NCI-H1436 treated with DMSO at 0.1 percent for 48 hours (cell line): ENCODE measurements at places on chromosomes 1 and 21.

DNA sequence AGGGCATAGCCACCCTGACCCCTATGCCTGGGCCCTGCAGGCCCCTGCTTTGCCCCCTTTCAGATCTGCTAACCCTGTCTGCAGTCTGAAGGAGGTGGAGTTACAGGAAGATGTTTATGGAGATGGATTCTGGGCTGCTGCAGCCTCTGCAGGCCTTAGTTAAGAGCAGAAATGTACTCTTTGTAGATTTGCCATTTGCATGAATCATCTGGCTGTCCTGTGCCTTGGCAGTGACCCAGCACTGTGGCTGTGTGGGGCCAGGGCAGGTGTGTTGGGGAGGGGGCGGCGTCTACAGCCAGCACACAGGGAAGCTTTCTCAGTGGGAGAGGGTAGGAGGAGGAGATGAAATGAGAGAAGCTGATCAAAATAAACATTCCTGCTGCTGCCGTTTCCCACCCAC, 867.3 kb downstream of the PLA2G4A start:
- no peak for DNase-seq

- no peak for DNase-seq
Measured at GRCh38 chr1:54928327-54928726, 41.3 kb upstream of the DHCR24 start.

GRCh38 chr21:42080788-42081083, 9.6 kb downstream of the UMODL1 start:
- DNase-seq: no peak

GRCh38 chr1:98426092-98426491, 235.4 kb upstream of the SNX7 start:
- DNase-seq: no peak

DNA sequence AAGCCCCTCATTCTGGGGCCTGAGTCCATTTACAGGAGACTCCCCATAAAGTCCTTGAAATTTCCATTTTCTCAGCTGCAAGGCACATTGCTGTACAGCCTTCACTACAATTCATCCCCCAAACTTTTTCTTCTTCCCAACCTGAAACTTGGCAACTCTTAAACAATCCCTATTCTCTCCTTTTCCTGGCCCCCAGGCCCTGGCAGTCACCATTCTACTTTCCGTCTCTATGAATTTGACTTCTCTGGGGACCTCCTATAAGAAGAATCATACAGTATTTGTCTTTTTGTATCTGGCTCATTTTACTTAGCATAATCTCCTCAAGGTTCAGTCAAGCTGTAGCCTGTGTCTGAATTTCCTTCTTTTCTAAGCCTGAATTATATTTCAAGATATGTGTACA, 332.9 kb downstream of the PCP4 start:
- no peak for DNase-seq

- no peak for DNase-seq
Measured at GRCh38 chr1:236552901-236553300, 29.1 kb downstream of the LGALS8 start.

DNA sequence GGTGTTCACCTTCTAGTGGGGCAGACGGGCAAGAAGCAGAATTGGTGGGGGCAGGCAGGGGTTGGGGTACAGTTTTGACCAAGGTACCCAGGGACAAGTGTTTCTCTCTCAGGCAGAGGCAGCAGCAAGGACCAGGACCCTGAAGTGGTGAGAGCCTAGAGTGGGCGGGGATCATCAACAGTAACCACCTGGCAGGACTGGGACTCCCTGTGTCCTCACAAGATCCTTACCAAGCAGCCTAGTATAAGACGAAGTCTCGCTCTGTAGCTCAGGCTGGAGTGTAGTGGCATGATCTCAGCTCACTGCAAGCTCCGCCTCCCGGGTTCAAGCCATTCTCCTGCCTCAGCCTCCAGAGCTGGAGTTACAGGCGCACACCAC, 3.2 kb upstream of the NADK start:
- DNase-seq: no peak

DNA sequence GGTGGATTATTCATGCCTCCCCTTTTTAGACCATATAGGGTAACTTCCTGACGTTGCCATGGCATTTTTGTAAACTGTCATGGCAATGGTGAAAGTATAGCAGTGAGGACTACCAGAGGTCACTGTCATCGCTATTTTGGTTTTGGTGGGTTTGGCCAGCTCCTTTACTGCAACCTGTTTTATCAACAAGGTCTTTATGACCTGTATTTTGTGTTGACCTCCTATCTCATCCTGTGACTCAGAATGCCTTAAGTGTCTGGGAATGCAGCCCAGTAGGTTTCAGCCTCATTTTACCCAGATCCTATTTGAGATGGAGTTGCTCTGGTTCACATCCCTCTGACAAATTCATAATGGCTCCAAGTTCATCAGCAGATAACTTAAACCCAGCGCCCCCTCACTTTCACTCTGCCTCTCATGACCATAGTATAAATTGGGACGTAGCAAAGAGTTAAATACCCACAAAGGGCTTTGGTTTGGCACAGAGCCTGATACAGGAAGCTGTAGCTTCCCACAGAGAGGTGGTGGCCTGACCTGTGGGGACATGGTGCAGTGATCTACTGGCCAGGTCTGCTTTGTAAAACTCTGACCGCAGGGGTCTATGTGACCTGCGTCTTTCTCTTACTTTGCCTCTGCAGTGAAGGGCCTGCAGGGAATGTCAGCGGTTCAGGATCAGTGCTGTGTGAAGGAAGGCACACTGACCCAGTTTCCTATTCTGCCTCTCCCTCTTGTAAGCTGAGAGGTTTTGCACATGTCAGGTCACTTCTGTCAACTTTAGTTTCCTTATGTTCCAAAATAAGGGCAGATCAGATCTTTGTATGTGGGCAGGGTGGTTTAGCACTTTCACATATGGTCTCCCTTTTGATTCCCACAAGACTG, 78.1 kb upstream of the ZNF644 start:
- DNase-seq: no peak

- DNase-seq: no peak
Measured at GRCh38 chr21:38797470-38797869, 8.3 kb upstream of the ETS2 start.

GRCh38 chr1:20350421-20350820, 59.7 kb downstream of the VWA5B1 start:
- DNase-seq: no peak

DNA sequence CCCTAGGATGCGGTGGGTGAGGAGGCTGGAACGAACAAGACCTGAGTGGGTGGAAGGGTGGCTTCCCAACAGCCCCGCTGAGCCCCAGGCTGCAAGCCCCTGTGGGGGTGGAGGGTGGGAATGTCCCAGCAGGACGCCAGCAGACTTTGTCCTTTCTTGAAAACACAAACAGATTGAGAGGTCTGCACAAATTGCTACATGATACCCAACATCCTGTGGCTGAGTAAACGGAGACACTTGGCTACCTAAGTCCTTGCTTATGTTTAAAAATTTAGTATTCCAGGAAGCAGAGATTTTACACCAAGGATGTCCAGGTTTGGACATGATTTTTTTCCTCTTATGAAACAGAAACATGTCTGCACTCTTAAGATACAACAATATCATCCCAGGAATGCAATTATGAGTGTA, 11.8 kb upstream of the F3 start:
- DNase-seq: no peak

DNA sequence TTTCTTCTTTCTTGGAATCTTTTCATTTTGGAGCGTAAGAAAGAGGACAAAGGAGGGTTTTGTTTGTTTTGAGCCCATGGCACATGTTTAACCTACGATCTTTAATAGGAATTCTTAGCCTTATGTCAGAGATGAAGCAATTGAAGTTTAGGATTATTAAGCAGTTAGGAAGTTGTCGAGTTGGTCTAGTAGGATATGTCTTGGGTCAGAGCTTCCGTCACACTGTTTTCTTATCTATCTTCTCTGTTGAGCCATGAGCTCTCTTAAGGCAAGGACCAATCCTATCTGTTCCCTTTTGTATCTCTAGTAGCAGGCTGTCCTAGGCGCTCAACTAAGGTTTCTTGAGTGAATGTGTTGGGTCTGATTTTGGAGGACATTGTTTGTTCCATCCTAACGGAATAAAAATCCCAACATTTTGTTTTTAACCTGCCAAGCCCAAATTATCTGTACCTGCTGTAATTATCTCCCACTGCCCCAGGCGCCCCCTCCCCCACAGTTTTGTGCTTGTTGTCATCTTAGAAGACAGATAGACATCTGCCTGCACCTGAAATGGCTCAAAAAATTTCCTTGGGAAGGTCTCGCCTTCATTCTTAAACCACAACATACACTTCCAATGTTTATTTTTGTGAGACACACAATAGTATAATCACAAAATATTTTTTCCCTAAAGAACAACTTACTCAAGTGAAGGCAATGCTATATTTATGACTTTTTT, 95.3 kb upstream of the GADD45A start:
- no peak for DNase-seq

- DNase-seq: no peak
Measured at GRCh38 chr1:215551806-215552205, 15.3 kb upstream of the KCTD3 start.

- no peak for DNase-seq
Measured at GRCh38 chr21:42227909-42228708, 9.2 kb downstream of the ABCG1 start.

DNA sequence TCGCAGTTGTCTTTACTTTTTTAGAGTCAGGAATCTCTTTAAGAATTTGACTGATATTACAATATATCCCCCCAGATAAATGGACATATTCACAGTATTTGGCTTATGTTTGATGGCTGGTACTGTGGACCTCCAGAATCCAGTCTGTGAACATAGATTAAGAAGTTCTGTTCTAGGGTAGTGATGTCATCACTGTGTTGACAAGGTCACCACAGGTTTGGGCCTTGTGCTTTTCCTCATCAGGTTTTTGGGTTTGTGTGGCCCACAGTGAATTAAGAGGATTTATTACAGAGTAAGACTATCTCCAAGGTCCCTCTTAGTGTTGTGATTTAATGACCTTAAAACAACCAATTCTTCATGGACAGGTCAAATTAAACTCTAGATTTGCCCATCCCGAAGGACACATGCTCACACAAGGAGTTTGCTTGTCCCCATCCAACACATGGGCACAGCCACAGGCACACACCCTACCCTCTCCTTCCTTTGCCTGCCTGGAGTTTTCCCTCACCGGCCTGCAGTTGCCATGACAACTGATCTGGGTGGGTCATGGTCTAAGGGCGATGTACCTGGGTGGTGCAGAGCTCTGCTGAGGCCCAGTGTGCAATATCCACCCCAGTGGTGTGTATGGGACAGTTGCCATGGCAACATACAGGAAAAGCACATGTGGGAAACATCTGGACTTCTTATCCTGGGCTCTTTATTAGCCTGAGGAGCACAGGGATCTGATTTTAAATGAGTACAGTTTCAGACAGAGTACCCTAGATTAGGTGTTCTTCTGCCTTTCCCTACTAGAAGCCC, 98.6 kb downstream of the NAV1 start:
- no peak for DNase-seq

GRCh38 chr21:37871121-37871862, 45.0 kb downstream of the KCNJ6 start:
- no peak for DNase-seq

DNA sequence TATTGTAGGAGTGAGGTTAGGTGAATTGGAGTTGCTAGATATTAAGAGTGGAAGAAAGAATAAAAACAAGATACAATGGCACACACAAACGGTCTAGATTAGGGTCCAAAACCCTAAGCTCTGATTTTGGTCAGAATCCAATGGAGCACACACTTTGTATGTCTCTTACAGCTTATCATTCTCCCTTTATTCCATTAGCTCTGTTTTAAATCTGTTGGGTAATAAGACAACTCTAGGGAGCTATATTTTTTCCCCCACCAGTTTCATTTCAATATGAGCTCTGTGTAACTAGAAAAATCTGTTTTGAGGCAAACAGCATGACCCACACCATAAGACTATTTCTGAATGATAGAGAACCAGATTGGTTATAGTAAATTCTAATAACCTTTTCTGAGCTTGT, 465.6 kb downstream of the ADGRL2 start:
- no peak for DNase-seq

- DNase-seq: no peak
Measured at GRCh38 chr1:207826557-207827487, 75.0 kb downstream of the CD46 start.

DNA sequence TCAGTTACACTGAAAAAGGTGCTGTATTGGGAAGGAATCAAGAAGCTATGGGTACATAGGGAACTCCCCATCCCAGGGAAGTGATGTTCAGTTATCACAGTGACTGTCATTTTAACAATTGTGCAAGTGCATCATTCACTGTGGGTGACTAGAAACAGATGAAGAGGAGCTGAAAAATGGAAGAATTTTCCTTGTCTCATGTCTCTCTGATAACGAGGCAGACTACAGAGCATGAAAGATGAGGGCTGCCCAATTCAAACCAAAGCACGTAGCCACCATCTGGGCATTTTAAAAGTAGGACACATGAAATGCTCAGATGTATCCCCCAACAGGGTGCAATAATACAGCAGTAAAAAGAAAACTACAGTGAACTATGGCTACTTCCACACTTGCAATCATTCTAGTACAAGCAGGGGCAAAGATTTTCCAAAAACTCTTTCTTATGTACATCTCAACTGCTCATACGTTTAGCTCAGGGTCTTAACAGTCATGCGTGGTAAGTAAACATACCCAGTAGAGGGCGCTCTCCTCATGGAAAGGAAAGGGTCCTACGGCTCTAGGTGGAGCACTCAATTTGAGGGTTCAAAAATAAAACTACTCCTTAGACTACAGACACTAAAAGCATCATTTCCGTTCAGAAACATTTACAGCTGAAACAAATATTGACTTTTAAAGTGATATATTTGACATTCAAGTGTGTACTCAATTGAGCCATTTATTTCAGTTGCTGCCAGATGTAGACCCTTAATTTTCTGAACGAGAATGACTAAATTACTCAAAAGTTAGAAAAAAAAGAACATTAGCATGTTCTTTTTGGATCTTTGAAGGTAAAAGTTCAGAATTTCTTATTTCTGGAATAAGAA, 143.2 kb downstream of the KCTD3 start:
- DNase-seq: peak; percentile 37

GRCh38 chr1:86154571-86155050, 2.0 kb downstream of the COL24A1 start:
- DNase-seq: no peak

- no peak for DNase-seq
Measured at GRCh38 chr1:184299406-184299790, 87.4 kb upstream of the C1orf21 start.

DNA sequence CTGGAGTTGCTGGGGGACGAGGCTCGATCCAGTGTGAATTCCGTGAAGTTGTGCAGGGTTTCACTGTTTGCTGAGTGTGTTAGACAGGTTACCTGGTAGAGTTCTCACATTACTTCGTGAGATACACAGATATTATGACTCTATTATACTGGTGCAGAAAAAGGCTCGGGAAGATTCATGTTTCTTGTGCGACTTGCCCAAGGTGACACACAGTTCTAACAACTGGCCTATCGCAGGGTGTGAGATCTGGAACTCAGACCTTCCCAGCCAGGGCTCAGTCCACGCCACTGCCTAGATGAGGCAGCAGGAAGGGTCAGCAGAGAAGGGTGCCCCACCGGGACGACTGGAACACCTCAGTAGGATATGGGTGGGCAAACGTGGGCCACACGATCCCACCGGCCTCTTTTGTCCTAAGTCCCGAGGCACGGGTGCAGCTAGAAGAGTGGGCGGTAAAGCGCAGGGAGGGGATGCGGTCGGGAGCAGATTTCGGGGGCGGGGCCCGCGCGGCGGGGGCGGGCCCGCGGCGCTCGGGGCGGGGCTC, 296 bp upstream of the RNPEP start:
- DNase-seq: no peak
